ENCODE measurements at places on chromosomes 11 and 22.

- DNase-seq, result no peak
Observed at GRCh38 chr11:61163714-61164605, 2.7 kb upstream of the VPS37C start.

- DNase-seq, result no peak
Observed at GRCh38 chr11:87473174-87473573, 435.4 kb downstream of the TMEM135 start.

DNA sequence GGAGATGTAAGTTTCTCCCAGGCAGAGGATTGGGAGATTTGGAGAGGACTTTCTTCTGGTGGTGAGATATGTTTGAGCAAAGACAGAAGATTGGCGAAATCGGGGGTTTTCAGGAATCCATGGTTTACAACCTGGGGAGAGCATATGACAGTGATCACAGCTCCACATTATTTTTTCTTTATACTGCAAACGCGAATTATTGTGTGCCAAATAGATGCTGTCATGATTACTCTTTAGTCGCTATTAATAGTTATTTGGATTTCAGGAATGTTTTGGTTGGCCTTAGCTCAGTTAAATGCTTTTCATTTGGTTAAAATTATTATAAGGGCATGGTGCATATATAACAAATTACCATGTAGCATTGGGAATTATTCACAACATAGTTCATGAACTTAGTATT is 15.2 kb downstream of the ATXN10 start:
- no peak for DNase-seq

DNA sequence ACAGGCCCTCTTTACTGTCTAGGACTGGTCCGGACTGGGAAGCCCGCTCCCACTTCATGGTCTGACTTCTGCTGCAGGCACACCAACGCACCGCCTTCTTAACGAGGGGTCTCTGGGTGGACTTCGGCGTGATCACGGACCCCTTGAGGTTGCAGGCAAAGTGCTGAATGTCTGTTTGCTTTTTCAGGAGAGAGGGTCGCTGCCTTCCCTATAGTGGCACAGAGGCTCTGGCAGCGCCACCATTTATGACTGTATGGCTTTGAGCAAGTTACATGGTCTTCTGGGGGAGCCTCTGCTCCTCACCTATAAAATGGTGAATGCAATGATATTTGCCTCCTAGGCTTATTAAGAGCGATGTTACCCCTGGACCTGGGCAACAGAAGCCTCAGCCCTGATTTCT is 1.4 kb upstream of the SCN4B start:
- DNase-seq, result no peak

Data from prostate gland (tissue), 2 donors.